ENCODE measurements at places on chromosomes 1 and 21. TPM values are rescaled to one million over a fixed set of nuclear protein-coding genes. Genes with fewer than 3 reads are reported as not detected.

ESRRG gene
- 3.8 TPM for total RNA-seq

ASCL5 gene
- total RNA-seq: not detected

GRCh38 chr1:81525085-81525484 lies 275.6 kb upstream of the ADGRL2 start:
- H3K4me3 ChIP-seq: no peak overlapping the region
- no peaks in the 10 kb centered on the region for H3K36me3 ChIP-seq
- no peak overlapping the region for H3K27ac ChIP-seq
- H3K27me3 ChIP-seq: peaks cover 1% of the 10 kb centered on the region
- peaks cover 5% of the 10 kb centered on the region for H3K4me1 ChIP-seq

DNA sequence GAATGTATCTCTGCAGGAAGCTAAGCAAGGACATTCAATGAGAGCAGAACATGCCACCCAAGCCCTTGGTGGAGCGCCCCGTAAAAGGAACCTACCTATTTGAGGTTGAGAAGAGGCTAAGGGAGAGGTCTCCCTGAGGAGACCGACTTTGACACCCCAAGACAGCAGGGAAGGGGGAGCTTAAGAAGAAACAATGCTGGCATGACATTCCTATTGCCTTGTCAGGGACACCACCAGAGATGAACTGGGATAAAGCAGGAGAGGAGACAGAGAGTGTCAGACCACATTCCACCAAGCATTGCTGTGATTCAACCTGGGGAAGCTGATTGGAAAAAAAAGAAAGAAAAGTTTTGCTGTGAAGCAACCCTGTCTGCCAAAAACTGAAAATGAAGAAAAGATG lies 13.3 kb upstream of the S100A2 start:
- peaks cover 2% of the 10 kb centered on the region for H3K27me3 ChIP-seq
- H3K27ac ChIP-seq: no peak overlapping the region
- no peak for DNase-seq
- H3K4me3 ChIP-seq: no peak overlapping the region
- H3K36me3 ChIP-seq: no peaks in the 10 kb centered on the region

ROR1 gene
- 6.7 TPM for total RNA-seq

ATP1A4 gene
- total RNA-seq: not detected

TIE1 gene
- total RNA-seq: 643 TPM

IGSF21 gene
- 4.4 TPM for total RNA-seq

DNA sequence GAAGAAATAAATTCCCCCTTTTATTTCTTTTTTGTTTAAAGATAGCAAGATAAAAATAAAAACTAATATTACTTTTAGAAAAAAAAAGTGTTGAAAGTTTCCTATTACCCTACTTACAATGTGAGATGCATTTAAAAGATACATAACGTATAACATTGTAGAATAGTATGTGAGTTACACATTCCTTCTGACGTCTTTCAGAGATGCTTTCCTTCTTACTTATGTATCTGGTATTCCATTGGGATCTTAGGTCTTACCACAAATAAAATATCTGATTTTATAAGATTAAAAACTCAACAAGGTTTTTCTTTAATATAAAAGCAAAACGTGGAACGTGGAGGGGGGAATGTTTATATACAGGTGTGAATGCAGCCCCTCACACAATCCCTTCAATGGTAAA lies 147.2 kb upstream of the ETS2 start:
- no peak overlapping the region for H3K27ac ChIP-seq
- peaks cover 6% of the 10 kb centered on the region for H3K36me3 ChIP-seq
- DNase-seq: no peak

Data from endothelial cell (in vitro differentiated cells).